ENCODE measurements at places on chromosomes 3 and 15.

DNA sequence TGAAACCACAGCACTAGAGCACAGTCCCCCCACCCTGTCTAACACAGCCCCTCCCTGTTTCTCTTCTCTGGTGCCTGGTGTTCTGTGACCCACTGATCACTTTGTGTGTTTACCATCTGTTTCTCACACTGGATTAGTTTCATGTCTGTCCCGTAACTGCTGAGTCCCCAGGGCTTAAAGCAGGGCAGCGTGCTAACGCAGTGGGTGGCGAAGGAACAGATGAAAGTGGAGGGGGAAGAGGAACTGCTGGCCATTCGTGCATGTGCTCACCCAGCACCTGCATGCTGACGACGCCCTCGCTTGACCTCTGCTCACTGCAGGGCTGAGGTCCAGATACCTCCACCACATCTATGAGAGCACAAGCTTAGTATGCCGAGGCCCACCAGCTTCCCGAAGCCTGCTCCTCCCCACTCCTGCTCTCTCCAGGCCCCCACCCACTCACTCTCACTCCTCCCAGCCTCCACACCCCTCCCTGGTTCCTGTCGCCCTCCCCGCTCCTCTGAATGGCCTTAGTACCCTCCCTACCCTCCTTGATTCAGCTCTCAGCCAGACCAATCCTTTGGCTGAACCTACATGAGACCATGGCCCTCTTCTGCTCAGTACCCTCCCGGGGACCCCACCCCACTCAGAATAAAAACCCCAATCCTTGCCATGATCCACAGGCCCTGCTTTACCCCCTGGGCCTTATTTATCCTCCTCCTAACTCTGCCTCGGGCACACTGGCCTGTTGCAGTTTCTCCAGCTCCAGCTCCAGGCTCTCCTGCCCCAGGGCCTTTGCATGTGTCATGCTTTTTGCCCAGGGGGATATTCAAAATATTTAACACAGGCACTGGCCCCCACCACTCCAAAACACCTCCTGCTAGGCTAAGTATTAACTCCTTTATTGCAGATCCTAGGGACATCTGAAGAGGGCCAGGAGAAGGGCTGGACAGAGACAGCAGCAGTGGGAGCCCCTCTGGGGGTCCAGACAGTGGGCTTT lies 15.1 kb upstream of the IQSEC1 start:
- no peak for DNase-seq

GRCh38 chr3:52310861-52311575 lies 5.1 kb upstream of the DNAH1 start:
- DNase-seq, result no peak

DNA sequence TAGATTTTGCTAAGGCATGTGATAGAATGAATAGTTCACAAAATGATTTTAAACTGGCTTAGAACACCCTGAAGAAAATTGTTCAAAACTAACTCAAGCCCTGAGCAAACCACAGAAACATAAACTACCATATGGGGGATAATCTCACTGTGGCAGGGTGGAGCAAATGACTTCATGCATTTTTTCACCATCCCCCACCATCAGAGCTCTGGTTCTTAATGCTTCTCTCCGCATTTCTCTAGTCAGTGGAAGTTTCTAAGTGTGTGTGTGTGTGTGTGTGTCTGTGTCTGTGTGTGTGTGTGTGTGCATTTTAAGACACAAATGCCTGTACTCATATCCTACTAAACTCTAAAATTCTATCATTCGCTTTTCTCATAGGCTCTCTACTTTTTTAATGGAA lies 107.1 kb upstream of the PHLDB2 start:
- no peak for DNase-seq

DNA sequence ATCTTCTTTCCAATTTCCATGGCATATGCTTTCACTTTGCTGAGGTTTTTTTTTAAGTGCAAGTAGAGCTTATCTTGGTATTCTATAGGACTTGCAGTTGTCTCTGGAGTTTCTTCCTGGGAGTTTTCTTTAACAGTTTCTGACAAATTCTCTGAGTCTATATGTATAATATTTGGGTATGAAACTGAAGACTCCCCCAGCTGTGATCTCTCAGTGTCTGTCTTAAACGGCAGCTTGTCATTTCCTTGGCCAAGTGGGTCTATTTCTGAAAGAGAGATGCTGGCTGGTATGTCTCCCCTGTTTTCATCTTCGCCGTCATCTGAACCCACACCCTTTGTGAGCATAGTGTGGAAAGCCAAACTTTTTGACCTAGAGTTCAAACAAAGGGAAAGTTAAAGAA lies 73.3 kb upstream of the PTX3 start:
- no peak for DNase-seq

DNA sequence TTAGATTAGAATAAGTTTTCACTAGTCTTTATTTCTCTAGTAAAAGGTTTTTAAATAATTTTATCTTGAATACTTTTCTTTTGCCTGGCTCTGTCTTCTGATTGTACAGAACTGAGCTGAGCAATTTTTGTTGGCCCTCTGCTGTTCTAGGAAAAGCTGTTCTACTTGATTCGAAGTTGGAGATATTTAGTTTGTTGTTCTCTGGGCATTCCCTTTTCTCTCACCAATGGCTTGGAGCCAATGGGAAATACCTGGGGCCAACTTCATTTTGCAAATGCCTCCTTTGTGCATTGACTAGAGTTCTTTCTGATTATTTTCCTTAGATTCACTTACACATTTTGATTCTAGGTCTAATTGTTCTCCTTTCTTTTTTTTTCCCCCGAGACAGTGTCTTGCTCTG lies 16.5 kb downstream of the ABHD5 start:
- DNase-seq, result no peak

All from left forelimb (tissue), 1 donor.